ENCODE measurements at places on chromosomes 3 and 15. TPM values are rescaled to one million over a fixed set of nuclear protein-coding genes. Genes with fewer than 3 reads are reported as not detected.

The AMIGO3 gene
- total RNA-seq, result 5.5 TPM

The CACNA1D gene
- not detected for total RNA-seq

The CAND2 gene
- 1.5 TPM for total RNA-seq

The CSNK1G1 gene
- 33.8 TPM for total RNA-seq

The DCLK3 gene
- not detected for total RNA-seq

The ZIC4 gene
- total RNA-seq, result 0.02 TPM

The RYK gene
- total RNA-seq, result 71.7 TPM

The BUB1B gene
- total RNA-seq, result 47.1 TPM

The TNFAIP8L3 gene
- total RNA-seq, result 1.3 TPM

The STAB1 gene
- not detected for total RNA-seq

The CCDC54 gene
- not detected for total RNA-seq

The THRB gene
- 1.3 TPM for total RNA-seq

The MYEF2 gene
- 17.5 TPM for total RNA-seq

The SHC4 gene
- total RNA-seq, result 1.0 TPM

The HESX1 gene
- total RNA-seq, result not detected

The ASB7 gene
- total RNA-seq, result 12.1 TPM

The CTXN2 gene
- 0.20 TPM for total RNA-seq

The ZPLD1 gene
- total RNA-seq, result not detected

The FBXO40 gene
- not detected for total RNA-seq

The EXD1 gene
- not detected for total RNA-seq

Data from M059J (cell line).